Skin of body (tissue), 3 donors: ENCODE measurements at places on chromosomes 16 and 17.

GRCh38 chr17:42361781-42362186 lies 26.5 kb downstream of the STAT3 start:
- DNase-seq, result no peak

DNA sequence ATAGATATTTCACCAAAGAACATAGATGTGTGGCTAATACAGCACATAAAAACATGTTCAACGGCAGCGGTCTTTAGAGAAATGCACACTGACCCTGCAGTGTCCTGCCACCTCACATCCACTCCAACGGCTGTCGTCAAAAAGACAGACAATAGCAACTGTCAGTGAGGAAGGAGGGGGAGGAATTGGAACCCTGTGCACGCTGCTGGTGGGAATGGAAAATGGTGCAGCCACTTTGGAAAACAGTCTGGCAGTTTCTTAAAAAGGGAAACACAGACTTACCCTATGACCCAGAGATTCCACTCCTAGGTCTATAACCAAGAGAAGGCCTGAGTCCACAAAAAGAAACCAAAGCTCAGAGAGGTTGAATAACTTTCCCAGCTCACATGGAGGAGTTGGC lies 7.7 kb downstream of the CEP295NL start:
- no peak for DNase-seq

DNA sequence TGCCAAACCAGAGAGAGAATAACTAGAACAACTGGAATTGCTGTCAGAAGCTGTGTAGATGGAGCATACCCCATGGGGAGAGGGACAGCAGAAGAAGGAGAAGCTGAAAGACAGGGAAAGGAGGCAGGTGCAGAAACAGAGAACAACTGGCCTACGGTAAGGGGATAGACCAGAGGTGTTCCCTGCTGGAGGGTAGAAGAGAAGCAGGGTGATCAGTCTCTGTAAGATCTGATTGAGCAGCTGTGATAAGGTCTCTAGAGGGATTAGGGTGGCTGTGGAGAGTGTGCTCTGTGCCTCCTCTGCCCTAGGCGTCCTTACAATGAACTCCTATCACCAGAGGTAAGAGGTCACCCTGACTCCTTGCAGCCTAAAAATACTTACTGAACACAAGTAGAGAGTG lies 30.4 kb upstream of the HS3ST3B1 start:
- no peak for DNase-seq

GRCh38 chr16:12590409-12590808 lies 213.3 kb downstream of the CPPED1 start:
- DNase-seq, result no peak
